ENCODE measurements at places on chromosomes 7 and 10.

DNA sequence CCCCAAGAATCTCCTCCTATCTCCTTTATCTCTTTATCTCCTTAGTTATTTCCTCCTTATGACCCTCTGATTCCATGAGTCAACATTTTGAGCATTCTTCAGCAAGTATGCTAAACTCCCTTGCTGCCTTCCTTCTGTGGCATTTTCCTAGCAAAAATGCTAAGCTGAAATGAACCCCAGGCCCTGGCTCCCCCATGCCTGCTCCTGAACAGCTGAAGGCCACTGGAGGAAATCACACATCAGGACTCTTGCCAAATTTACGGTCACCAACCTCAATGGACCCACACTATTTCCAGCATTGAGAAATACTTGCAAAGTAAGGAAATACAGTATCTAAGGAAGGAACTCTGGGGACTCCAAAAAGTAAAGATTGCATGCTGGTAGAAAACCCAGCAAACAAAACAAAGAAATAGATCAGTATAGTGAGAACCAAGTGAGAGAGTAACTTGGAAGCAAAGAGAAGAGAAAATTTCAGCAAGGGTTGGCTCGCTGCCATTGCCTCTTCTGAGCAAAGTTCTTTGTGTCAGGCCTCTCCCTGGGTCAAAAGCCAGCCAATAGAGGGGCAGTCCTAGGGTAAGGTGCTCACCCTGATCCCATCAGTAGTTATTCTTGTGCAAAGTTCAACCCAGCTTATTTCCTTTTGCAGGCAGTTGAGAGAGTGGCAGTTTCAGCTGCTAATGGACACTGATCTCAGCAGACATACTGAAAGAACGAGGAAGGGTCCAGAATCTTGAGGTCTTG is 5.1 kb upstream of the PLEKHS1 start:
- DNase-seq: no peak

- no peak for DNase-seq
Measured at GRCh38 chr10:17779784-17780183, 27.8 kb downstream of the TMEM236 start.

- peak; percentile 71 for DNase-seq
Measured at GRCh38 chr7:77199013-77199966, at the start of gene FGL2. Gene FGL2 (minus strand): TSS chr7:77199819. CDS start chr7:77199793, 26 bp downstream.

DNA sequence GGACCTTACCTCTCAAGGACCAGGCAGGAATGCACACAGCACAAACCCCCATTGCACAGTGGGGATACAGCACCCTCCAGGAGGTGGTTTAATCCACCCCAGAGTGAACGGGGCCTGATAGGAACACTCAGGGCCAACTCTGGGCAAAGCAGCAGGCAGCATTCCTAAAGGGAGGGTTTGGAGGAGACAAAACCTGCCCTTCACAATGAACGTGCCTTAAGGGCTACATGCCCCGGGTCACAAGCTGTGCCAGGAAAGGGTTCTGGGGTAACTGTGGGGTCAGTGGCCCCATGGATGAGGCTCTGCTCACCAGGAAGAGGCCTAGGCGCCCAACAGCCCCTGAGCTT is 1.1 kb downstream of the GPRIN2 start:
- DNase-seq: no peak

DNA sequence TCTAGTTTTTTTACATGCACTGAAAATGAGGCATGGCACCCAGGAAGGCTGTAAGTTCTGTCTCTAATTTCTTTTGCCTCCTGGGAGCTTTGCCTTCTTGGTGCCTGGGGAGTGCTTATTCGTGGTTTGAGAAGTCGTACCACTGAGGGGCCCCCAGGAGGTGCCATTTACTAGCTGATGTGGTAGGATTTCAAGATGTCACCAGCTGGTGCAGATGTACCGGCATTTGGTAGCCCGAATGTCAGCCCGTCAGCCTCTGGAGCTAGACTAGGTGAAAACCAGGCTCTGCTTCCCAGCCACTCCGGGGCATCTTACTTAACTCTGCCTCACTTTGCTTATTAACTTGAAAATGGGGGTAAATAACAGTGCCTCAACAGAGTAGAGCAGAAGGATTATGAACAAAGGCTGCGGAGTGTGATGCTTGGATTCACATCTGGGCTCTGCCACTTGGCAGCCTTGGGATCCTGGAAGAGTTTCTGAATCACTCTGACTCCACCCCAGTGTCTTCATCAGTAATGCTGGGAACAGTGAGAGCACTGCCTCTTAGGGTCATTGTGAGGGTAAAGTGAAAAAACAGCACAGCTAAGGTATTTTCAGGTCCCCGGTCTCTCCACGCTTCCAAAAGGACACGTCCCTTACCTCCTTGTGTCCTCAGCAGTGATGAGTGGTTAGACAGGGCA is 31.4 kb upstream of the BTBD16 start:
- peak; percentile 25 for DNase-seq

GRCh38 chr10:35884657-35885071 is 242.6 kb upstream of the FZD8 start:
- no peak for DNase-seq
